ENCODE measurements at places on chromosomes 7 and 10.

GRCh38 chr10:49713266-49713665, 33.8 kb downstream of the C10orf53 start:
- no peak for DNase-seq

DNA sequence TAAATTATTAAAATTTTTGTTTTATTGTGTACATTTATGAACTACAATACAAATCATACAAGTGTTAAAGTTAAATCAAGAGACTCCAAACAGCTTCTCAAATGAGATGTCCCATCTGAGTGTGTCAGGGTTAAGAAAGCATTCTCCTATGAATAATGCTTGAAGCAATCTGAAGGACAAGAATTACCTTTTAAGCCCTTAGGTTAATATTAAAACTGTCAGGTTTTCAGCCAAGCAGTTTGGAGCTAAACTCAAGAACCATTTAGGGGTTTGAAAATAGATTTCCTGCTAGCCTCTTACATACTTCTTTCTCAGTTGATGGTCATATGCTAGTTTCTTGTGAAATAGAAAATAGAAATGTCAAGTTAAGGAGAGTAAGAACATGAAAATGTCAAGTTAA, 38.3 kb downstream of the LIPJ start:
- DNase-seq, result no peak

- no peak for DNase-seq
Observed at GRCh38 chr7:30159698-30160143, 24.9 kb downstream of the MTURN start.

GRCh38 chr10:35056133-35056532, 34.0 kb downstream of the CUL2 start:
- no peak for DNase-seq

GRCh38 chr7:118054529-118054928, 129.4 kb upstream of the LSM8 start:
- no peak for DNase-seq

DNA sequence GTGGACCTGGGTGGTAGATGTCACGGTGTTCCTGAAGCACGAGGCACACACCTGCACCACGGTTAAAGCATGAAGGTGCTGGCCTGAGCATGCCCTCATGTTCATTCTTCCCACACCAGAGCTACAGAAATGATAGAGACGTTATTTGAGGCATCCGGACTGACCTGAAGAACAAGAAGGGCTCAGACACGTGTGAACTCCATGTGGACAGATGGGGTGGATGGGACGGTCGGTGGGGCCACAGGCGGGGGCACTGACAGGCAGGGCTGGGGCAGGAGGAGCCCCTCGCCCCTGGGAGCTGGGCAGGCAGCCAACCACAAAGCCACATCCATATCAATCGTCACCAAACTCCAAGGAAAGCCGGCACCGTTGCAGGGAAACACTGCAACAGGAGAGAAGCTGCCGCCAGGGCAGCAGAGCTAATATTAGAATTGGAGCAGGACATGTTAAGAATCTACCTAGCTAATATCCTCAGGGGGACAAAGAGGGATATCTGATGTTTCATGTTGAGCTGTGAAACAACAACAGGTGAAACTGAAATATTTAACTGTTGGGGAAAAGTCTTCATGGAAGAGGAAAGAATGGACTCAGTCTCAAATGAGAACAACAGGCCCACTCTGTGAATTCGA, 37.8 kb upstream of the DIP2C start:
- DNase-seq, result no peak
